Activated T-cell treated with anti-CD3 and anti-CD28 coated beads for 4 hours (primary cell): ENCODE measurements at places on chromosomes 5 and 9.

DNA sequence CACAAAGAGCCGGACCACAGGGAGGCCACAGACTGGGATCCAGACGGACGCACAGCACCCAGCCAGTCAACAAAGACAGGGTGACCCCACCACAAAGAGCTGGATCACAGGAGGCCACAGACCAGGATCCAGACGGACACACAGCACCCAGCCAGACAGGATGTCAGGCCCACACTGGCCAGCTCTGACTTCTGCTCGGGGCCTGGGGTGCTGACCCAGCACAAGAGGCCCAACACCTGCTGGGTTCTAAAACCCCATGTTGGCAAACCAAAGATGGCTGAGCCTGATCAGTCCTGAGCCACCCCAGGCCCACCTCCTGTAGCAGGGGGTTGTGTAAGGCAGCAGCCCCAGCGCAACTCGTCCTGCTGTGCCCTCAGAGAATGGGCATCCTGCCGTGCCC lies 5.2 kb upstream of the DPH7 start:
- DNase-seq: no peak

GRCh38 chr9:124215368-124215910 lies 42.3 kb upstream of the NEK6 start:
- DNase-seq: no peak

- no peak for DNase-seq
Measured at GRCh38 chr9:113754739-113755138, 121.4 kb upstream of the ZNF618 start.

- no peak for DNase-seq
Measured at GRCh38 chr5:36778336-36778735, 98.2 kb upstream of the NIPBL start.

DNA sequence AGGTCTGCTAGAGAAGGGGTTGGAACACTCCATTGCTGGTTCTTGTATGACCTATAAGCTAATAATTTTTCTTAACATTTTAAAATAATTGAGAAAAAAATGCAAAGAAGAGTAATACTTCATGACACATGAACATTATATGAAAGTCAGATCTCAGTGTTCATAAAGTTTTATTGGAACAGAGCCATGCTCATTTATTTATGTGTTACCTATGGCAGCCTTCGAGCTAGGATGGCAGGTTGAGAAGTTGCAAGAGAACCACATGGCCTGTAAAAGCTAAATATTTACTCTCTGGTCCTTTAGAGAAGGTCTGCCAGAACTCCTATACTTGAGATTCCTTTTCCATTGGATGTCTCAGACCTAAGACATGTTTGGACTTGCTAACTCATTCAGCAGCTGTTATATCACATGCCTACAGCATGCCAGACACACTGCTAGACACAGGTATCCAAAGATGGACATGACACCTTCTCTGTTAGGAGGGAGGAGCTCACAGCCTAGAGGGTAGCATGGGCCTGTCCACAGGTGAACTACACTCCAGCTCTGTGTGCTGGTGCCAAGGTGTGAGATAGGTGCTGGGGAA lies 304.3 kb downstream of the ARHGAP26 start:
- DNase-seq: no peak

- DNase-seq: no peak
Measured at GRCh38 chr5:96111080-96111756, 149.6 kb upstream of the ELL2 start.

- DNase-seq: no peak
Measured at GRCh38 chr9:115234094-115234493, 116.1 kb upstream of the TNC start.

DNA sequence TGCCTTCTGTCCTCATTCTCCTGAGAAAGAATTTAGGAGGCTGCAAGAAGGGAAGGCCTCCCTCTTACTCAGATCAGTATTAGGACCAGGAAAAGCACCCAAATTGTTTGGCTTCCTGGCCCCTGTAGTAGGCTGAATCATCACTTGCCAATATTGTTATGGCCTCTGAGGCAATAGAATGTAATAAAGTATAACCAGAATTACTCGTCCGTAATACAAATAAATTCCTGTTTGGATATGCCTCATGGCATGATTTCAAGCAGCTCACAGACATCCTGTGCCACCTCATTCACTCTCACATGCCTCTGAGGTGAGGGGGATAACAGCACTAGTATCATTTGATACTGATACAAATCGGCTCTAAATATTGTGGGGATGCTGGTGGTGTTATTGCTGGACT lies 427.3 kb downstream of the ISL1 start:
- DNase-seq: no peak

- DNase-seq: no peak
Measured at GRCh38 chr5:171739271-171739670, 46.3 kb upstream of the SMIM23 start.

- DNase-seq: no peak
Measured at GRCh38 chr9:95022657-95023056, 294.9 kb downstream of the FANCC start.

DNA sequence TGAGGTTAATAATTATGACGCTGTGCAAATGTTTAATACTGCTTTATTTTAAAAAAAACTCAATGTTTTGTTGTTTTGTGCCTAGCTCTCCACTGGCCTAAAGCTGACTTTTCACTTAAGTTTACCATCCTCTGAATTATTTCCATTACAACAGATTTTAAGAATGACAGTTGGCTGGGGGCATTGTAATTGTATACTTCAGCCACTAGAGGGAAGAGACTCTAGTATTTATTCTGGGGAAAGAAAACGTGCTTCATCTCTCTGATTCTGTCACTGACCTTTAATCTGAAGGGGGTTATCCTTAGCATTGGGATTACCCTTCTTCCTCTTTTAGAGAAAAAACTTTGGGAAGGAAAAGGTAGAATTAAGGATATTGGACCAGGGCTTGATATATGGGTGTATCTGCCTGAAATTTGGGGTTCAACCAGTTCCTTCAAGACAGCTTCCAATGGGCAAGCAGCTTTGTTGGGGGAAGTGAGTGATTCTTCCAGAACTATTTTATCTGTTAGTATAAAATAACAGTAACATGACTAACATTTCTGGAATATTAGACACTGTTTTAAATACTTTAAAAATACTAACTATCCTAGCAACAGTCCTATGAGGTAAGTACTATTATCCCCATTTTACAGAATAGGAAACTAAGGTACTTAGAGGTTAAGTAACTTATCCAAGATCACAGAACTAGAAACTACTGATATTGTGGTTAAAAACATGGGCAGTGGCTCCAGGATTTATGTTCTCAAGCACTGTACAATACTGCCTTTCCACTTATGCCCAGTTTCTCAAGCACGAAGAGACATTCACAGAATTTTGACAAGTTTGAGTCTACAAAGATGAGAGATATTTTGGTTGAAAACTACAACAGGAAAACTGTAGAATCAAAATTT lies 208.4 kb downstream of the CD180 start:
- no peak for DNase-seq

- DNase-seq: no peak
Measured at GRCh38 chr9:135272608-135273007, 185.1 kb downstream of the OLFM1 start.

DNA sequence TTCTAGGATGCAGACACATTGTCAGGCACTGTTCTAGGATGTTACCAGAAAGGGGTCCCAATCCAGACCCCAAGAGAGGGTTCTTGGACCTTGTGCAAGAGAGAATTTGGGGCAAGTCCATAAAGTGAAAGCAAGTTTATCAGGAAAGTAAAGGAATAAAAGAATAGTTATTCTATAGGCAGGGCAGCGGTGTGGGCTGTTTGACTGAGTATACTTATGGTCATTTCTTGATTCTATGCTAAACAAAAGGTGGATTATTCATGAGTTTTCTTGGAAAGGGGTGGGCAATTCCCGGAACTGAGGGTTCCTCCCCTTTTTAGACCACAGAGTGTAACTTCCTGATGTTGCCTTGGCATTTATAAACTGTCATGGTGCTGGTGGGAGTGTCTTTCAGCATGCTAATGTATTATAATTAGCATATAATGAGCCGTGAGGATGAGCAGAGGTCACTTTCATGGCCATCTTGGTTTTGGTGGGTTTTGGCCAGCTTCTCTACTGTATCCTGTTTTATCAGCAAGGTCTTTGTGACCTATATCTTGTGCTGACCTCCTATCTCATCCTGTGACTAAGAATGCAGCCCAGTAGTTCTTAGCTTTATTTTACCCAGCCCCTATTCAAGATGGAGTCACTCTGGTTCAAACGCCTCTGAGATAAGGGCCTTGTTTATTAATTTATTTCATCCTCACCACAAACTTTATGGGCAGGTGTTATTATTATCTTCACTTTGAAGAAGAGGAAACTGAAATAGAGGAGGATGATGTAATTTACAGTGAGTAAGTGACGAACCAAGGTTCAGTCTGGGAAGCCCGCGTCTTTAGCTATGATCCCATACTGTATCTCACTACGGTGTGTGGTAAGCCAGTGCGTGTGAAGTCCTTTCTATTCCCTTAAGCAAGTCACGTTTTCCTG lies 186.0 kb upstream of the KLF4 start:
- no peak for DNase-seq
